T-helper 2 cell treated with Interferon-gamma antibody and Interleukin-4, amounts not matched to agents 5 μg/mL and 100 μg/mL, for 36 hours (primary cell): ENCODE measurements at places on chromosomes 12 and 14.

DNA sequence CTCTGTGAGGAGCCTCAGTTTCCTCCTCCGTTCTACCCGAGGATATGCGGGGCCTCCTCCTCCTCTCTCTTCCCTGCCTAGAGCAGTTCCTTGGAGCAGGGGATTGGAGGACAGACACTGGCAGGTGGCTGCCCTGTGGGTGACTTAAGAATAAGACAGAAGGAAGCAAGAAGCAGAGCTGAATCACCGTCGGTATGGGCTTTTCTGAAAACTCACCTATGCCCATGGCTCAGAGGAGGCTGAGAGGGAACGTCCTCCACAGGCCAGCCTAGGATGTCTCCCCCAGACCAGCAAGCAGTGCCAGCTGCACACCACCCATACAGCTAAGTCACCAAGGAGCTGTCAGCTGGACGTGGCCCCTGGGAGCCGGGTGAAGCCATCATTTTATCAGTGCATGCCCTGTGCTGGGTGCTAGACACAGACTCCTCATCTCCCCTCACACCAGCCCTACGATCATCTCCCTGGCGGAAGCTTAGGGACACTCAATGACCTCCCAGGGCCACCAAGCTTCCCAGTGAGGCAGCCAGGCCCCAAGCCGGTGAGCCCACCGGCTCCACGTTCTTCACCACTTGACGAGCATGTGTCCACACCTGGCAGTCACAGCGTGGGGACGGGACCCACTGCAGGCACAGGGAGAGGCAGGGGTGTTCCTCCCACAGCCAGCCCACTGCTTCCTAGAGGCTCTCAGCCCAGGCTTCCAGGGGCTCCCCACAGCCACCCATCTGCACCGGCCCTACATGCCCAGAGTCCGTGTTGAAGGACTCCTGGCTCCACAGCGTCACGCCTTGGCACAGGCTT lies 21.4 kb downstream of the ITPK1 start:
- DNase-seq, result no peak

DNA sequence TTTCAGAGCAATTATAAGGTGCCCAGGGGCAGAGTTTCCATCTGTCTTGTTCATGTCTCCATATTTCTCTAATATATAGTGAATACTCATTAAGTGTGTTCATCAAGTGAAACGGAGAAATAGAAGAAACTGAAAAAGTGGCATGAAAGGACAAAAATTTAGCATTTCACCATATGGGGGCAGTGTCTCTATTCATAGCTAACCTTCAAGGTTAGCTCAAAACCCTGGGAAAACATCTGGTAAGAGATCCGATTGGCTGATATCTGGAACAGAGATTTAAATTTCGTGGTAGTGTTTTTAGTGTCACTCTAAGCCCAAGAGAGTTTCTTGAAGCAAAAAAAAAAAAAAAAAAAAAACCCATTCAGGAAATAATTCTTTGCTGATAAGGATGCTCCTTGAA lies 367.5 kb downstream of the DAD1 start:
- DNase-seq, result no peak

DNA sequence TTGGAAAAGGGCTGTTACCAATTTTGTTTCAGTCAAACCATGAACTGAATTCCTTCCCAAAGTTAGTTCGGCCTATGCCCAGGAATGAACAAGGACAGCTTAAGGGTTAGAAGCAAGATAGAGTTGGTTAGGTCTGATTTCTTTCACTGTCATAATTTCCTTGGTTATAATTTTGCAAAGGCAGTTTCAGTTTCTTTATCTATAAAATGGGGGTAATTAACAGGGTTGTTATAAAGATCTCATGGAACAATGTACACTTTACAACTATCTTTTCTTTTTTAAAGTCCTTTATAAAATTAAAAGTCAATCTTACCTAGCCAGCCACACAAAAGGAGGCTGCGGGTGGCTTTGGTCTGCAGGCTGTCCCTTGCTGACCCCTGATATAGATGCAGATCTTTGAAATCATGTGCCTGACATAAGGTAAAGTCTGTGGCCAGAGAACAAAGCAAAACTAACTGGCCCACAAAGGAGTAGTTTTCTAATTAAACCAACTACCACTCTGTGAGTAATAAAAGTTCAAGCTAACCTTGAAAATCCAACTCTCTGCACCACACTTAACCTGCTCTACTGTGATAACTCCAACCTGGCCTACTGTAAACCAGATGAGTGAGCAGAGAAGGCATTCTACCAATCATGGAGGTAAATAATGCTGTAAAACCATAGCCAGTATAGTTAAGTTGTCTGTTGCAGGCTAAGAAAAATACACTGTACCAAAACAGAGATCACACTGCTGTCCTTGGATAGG lies 49.5 kb downstream of the SLC38A1 start:
- DNase-seq, result no peak

- DNase-seq, result no peak
These were observed 549.6 kb downstream of the DIO2 start for GRCh38 chr14:79661752-79662151.

GRCh38 chr12:90808568-90808967 lies 146.4 kb downstream of the CCER1 start:
- no peak for DNase-seq

DNA sequence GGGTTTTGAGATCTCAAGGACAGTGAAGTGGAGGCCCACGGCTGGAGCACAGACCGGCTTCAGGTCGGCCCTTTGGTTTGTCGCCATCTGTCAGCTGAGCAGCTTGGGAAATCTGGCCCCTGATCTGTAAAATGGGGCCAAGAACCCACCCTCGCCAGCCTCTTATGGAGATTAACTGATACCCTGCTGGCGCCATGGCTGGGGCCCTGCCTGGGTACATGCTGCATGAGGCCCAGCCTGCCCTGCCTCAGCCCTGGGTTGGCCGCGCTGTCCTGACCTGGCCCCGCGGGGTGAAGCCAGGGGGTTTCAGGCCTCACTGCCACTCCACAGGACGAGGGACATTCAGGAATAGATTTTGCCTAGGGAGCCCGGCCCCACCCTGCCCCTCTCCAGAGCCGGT lies 33.9 kb upstream of the MEG3 start:
- no peak for DNase-seq

DNA sequence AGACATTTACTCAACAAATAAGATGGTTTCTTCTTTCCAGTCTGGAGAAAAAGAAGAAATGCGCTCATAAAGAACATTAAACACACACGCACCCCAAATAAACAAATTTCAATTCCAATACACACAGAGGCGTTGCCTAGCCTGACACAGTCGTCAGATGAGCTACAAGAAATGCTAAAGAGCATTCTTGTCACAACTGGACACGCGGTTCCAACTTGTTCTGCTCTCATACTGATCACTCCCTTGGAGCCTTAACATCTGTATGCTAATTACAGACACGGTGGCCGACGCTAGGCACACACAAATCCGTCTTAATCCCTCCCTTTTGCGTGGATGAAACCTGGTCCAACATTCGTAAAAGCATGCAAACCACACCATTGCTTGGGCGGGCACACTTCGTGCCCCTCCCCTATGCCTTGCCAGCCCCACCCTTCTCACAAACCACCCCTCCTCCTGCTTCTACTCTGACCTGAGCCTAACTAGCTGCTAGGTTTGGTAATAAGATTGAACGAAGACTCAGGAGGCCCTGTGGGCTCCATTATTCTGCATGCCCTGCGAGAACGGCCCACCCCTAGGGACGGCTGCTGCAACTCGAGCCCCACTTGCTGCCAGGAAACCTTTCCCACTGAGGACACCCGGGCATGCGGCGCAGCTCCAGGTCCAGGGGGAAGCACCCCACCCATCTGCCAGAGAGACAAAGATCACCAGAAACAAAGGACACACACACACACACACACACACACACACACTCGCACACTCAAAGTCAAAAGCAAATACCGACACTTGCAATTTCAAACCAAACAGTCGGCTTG lies 1.2 kb downstream of the KCNK10 start:
- no peak for DNase-seq
